ENCODE measurements at places on chromosomes 11 and 22. TPM values are rescaled to one million over a fixed set of nuclear protein-coding genes. Genes with fewer than 3 reads are reported as not detected.

MS4A10 gene
- not detected for total RNA-seq

OR52I2 gene
- not detected for total RNA-seq

GNAZ gene
- total RNA-seq: 0.22 TPM

GLB1L3 gene
- total RNA-seq: not detected

CSF2RB gene
- total RNA-seq: 3.4 TPM

KRTAP5-8 gene
- total RNA-seq: not detected

ACR gene
- total RNA-seq: 0.34 TPM

RIC3 gene
- total RNA-seq: not detected

SCGB2A2 gene
- total RNA-seq: not detected

COMMD9 gene
- total RNA-seq: 20.1 TPM

GSTT2B gene
- 0.77 TPM for total RNA-seq

CHST1 gene
- total RNA-seq: 0.65 TPM

FOLH1 gene
- total RNA-seq: not detected

MPZL2 gene
- 2.9 TPM for total RNA-seq

SHANK3 gene
- 17.3 TPM for total RNA-seq

Data from dermis lymphatic vessel endothelial cell (primary cell).